ENCODE measurements at places on chromosomes 1 and 21. TPM values are rescaled to one million over a fixed set of nuclear protein-coding genes. Genes with fewer than 3 reads are reported as not detected.

- H3K27ac ChIP-seq = no peak overlapping the region
- H3K4me1 ChIP-seq = peaks cover 12% of the 10 kb centered on the region
- no peaks in the 10 kb centered on the region for H3K27me3 ChIP-seq
- peaks cover 15% of the 10 kb centered on the region for H3K36me3 ChIP-seq
These were observed 7.2 kb downstream of the DNAI4 start for GRCh38 chr1:66917476-66917875.

- no peaks in the 10 kb centered on the region for H3K4me1 ChIP-seq
- no peaks in the 10 kb centered on the region for H3K36me3 ChIP-seq
- no peak overlapping the region for H3K4me3 ChIP-seq
- H3K27ac ChIP-seq = no peak overlapping the region
These were observed 109.6 kb upstream of the TMEM51 start for GRCh38 chr1:15043934-15044333.

Gene TACSTD2
- total RNA-seq = not detected

Gene LCA5L
- total RNA-seq = 0.26 TPM

Gene SPATA17
- total RNA-seq = not detected
